Activated naive CD8-positive, alpha-beta T cell treated with anti-CD3 and anti-CD28 coated beads for 36 hours (primary cell): ENCODE measurements at places on chromosomes 12 and 14.
A peak's percentile ranks its signal among the peaks of the same experiment; 100 is the strongest.

DNA sequence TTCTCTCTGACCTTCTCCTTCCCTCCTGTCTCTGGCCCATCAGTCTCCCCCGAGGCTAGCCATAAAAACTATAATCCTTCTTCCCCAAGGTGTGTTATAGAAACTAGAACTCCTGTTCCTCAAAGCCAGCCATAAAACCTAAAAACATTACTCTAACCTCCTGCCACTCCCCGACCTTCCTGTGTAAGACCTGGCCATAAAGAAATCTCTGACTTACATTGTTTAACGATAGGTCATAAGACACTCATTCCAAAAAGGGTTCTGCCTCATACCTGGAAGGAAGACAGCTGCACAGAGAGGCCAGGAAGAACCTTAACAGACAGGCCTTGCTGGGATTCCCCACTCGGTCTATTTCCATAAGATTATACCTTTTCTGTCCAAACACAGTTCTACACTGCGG lies 70.9 kb upstream of the EEA1 start:
- no peak for DNase-seq

- peak; percentile 40 for DNase-seq
Observed at GRCh38 chr12:54360717-54361456, 3.4 kb downstream of the GPR84 start.

GRCh38 chr14:25259470-25259869 lies 209.5 kb upstream of the STXBP6 start:
- DNase-seq, result no peak

DNA sequence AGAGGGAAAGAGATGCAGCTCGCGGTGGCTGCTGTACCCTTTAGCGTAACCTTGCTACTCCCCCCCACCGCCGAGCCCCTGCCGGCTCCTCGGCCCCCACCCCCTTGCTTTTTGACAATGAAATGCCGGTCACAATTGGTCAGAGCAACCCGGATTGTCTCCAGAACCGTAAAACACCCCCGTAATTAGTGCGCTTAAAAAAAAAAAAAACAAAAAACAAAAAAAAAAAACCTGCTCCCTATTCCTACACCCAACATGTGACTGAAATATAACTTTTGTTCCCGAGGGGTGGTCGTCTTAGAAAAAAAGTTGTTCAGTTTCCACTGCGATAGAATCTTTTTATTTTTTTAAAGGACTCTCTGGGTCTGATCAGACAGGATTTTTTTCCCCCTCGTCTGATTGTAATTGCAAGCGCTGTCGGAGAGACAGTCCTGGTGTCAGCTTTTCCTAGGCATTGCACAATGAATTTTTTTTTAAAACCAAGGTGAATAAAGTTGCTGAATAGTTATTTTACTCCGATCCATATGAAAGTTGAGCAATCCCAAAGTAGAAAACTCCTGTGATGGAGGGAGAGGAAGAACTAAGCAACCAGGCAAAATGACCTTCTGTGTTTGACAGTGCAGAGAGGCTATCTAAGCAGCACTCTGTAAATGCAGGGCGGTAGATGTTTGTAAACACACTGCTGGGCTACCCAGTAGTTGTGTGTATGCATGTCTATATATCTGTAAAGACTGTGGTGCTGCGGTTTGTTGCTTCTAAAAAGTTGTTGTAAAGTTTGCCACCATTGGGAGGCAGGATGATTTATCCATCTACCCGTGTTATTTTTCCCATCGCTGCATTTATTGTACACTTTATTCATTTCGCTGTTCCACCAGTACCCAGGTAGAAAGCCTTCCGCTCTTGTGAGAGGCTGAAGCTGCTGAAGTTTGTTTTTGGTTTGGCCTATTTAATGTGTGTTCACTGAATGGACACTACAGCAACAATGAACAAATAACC lies 1.1 kb downstream of the ETV6 start:
- no peak for DNase-seq

DNA sequence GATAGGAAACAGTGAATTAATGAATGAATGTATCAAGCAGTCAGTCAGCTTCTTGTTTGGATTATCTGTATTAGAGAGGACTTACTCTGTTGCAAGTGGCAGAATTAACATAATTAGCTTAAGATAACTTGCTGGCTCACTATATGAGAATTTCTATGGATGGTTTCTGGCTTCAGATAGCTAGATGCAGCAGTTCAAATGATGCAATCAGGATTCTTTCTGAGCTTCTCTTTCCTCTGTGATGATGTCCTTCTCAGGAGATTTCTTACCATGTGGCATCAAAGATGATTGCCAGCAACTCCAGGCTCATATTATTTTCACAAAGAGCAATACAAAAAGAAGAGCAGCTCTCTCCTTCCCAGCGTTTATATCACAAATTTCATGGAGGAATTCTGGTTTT lies 30.7 kb downstream of the FRMD6 start:
- DNase-seq, result no peak

DNA sequence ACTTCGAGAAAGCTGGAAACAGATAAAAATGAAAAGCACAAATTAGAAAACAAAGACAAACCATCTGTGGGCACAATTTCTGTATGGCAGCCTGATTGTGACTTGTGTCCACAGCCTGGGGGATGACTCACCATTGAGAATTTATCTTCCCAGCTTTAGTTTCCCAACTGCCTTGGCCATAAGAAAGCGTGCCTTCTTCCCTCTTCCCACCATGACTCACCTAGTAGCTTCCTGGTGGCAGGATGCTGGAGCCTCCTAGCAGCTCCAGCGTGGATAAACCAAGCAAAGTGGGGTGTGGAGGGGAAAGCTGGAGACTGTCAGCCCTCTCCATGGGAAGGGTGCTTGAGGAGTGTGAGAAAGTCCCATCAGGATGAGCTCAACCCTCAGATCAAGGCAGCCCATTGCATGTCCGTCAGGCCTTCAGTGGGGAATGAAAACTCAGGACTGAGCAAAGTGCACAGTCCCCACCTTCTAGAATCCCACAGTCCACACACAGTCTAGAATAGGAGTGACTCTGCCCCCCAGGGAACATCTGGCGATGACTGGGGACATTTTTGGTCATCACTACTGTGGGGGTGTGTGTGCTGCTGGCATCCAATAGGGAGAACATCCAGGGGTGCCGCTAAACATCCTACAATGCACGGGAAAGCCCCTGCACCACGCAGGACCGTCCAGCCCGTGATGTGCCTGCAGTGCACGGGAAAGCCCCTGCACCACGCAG lies 22.4 kb upstream of the SERPINA6 start:
- DNase-seq, result no peak

GRCh38 chr14:75751296-75751695 lies 90.2 kb downstream of the TTLL5 start:
- no peak for DNase-seq

GRCh38 chr12:110992909-110993308 lies 72.5 kb upstream of the MYL2 start:
- no peak for DNase-seq

- no peak for DNase-seq
Observed at GRCh38 chr14:24051176-24051788, 527 bp upstream of the CARMIL3 start.

DNA sequence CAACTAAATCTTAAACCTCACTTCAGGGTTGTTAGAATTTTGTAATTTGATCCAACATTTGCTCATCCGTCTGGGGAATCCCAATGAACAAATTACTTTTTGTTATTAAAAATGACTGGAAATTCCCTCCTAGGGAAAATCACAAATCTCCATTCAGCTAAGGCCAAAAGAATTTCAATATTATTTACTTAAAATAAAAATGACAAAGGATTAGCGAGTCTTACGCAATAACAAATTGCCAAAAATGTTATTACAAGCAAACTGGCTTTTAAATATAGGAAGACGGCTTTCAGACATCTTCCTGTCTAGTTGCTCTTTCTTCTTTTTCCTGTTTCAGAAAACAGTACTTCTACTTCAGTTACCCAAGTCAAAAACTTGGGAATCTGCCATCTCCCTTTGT lies 92.4 kb upstream of the TSPAN8 start:
- DNase-seq, result no peak

DNA sequence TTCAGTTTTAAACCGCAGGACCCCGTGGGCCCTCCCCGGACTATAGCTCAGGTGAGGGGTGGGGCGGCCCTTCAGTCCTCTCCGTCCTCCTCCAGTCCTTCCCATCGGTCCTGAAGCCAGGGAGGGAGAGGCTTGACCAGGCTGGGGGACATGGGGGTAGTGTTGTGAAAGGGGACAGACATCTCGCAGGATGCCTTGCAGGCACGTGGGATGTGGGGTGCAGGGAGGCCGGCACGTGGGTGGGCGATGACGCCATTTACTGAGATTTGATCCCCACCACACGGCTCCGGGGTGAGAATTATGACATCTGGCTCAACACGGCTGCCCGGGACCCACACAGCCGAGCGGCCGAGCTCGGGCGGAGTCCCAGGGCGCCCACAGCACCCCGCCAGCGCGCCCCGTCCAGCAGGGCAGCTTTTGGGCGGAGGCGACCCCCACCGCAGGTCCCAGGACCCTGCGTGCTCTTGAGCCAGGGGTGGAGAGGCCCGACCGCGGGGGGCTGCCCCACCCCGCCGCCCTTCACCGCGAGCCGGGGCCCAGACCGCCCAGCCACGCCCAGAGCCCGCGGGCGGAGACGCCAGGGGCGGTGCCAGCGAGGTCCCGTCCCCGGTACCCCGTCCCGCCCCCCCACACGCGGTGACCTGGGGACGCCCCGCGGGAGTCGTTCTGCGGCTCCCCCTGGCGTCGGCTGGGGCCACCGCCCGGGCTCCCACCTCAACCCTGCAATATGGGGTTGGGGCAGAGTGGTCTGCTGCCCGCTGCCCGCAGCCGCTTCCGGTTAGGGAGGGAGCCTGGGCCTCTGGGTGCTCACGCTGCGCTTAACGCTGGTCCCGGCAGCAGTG lies 3.3 kb upstream of the EXOC3L4 start:
- DNase-seq, result peak; percentile 78

- no peak for DNase-seq
Observed at GRCh38 chr12:28603239-28603638, 413.0 kb downstream of the CCDC91 start.

- no peak for DNase-seq
Observed at GRCh38 chr12:47892819-47893218, 12.0 kb downstream of the VDR start.

DNA sequence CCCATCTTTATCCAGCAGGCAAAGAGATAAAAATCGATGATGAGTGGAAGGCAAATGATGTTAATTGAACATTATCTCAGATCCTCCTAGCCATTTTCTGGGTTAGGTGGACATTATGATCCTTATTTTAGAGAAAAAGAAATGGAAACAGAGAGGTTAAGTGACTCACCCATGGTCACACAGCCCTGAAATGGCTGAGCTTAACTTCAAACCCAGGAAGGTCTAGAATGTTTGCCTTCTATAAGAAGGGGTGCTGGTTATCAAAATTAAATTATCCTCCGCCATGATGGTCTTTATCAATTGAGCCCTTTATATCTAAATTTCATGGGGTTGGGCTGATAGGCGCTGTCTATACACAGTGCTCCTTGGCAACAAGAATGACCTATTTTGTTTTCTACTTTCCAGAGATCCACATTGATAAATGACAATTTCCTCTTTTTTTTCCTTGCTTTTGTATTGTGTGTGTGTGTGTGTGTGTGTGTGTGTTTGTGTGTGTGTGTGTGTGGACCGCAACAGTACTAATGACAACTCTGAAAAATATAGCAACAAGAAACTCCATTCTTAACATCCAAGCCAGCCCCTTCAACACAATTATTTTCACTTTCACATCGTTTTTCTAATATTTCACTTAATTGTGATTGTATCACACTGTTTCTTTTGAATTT lies 571.9 kb downstream of the VRK1 start:
- DNase-seq, result no peak

DNA sequence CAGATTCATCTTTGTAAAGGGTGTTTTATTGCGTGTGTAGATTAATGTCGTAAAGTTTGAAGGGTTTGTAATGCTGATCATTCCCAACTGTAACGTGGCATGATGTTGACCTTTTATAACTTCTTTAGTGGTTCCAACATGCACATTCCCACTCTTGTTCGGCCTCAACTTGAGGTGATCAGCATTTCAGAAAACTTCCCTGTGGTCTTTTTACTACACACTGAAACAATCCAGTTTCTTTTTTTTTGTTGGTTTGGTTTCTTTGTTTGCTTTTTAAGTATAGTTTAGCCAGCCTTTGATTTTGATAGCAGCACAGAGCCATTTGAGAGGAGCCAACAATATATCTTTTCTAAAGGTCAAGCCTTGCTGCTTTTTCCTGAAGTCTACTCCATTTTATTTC lies 22.8 kb downstream of the UTP20 start:
- DNase-seq, result no peak

GRCh38 chr12:6132496-6132895 lies 8.0 kb upstream of the VWF start:
- DNase-seq, result no peak

GRCh38 chr12:116135209-116135930 lies 142.1 kb downstream of the MED13L start:
- no peak for DNase-seq

DNA sequence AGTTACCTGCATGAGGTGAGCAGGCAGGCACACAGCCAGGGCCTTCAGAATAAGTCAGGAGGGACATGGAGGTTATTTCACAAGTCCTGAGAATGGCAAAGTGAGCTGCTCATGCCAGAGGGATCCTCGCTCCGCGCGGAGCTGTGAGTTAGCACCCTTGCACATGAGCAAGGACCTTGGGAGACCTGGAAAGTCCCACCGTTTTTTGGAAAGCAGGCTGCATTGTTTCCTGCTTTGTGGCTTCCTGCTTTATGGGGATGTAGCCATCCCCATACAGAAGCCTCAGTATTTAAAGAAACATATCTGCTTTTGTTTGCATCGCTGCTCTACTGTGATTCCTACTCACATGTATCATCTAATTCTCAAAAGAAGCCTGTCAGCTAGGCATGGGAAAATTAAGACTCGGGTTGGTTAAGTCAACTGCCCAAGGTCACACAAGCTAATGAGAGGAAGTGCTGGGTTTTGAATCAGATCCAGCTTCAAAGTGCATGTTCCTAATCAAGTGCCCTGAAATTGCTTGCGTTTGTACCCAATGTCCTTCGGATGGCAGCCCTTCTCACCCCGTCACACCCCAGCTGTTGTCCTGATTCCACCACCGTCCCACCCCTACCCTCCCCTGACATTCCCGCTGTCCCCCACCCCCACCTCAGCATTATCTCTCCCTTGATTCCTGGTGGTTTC lies 106.2 kb downstream of the CRACR2A start:
- DNase-seq, result no peak

- DNase-seq, result peak; percentile 14
Observed at GRCh38 chr12:105226219-105226618, 9.8 kb downstream of the APPL2 start.

DNA sequence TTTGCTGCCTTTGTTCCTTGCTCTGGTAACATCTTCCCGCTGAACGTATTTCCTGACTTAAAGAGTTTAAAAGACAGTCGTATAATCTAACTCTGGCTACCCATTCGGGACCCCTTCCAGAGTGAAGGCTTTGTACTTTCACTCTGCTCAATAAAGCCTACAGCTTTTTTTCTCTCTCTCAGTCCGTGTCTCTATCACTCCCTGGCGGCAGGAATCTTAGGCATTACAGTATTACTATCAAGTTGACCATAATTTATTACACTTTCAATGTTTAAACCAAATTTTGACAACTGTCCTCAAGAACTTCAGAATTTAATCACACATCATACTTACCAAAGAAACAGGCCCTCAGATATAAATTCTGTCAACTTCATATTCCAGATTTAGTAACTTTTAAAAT lies 967.9 kb downstream of the FSCB start:
- no peak for DNase-seq
